ENCODE measurements at places on chromosomes 4 and X. TPM values are rescaled to one million over a fixed set of nuclear protein-coding genes. Genes with fewer than 3 reads are reported as not detected.

The TLL1 gene
- under 0.01 TPM for total RNA-seq

The RXFP1 gene
- 0.15 TPM for total RNA-seq

The SPANXN4 gene
- not detected for total RNA-seq

The SMARCA5 gene
- total RNA-seq: 25.1 TPM

The GAGE12H gene
- not detected for total RNA-seq
